Stimulated activated CD4-positive, alpha-beta T cell treated with anti-CD3 and anti-CD28 coated beads, Interleukin-4, amount 100 ng/mL, for 48 hours (primary cell): ENCODE measurements at places on chromosomes 16 and 17.

GRCh38 chr16:4135537-4135936 is 19.3 kb upstream of the ADCY9 start:
- DNase-seq = no peak

DNA sequence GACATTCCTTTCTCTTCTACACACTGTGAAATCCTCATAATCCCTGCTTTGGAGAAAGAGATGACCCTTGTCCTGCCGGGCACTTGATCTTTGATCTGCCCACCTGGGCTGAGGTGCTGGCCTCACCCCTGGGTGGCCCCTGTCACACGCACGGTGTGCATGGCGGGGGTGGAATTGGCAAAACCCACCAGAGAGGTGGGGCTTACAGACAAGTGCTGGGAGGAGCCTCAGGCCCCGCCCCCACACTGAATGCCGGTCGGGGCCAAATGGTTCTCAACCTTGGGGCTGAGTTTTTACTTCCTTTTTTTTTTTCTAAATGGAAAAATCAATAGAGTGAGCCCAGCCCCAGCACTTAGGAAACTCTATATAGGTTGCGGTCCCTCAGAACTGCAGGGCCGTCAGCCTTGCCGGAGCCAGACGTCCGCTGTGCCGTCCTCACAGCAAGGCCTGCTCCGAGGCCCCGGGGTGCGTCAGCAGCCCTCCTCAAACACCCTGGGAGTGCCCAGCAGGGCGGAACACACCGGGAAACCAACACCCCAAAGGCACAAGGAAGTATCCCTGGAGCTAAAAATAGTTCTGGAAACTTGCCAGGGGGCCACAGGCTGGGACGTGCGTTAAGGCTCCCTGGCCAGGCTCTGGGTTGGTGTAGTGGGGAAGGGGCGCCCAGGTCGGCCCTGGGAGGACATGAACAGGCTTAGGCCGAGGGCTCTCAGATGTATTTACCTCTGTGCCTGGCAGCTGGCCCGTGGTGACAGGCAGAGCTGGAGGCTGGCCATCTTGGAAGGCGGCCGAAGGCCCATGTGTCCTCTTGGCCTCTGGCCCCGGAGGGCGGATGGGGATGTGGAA is 11.0 kb downstream of the GPRC5C start:
- no peak for DNase-seq

DNA sequence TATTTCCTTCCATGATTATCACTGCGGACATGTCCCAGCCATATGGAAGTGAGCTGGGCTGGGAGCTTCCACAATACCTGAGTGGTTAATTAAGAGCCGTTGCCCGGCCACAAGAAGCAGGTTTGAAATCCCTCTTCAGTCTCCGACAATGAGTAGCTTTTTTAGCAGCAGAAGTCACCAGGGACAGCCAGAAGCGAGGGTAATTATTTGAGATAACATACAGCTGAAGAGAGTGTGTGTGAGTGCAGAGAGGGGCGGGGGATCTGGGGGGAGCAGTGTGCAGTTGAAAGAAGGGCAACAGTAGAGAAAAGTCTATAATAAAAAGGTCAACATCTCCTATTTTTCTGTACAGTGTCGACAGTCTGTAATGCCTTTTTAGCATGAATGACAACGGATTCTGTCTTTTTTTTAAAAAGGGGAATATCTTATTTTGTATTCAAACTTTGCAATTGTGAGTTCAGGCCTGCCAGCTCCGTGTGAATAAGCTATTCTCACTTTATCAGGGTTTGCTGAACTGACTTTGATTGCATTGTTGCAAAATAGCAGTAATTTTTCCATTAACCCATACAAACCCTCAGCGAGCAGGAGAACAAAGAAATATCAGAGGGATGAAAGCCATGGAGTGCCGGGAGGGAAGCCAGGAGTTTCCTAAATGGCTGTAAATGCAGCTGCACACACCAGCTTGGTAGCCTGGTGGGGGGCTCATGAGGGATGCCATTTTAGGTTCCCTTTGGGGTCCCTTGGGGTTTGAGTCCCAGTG is 220.3 kb upstream of the IRX3 start:
- DNase-seq = no peak

- no peak for DNase-seq
These were observed at the start of gene CDYL2 for GRCh38 chr16:80804526-80805383. Gene CDYL2, minus strand, starts transcription at chr16:80804598. Its CDS starts 425 bp downstream, at chr16:80804173.

GRCh38 chr17:15946611-15947120 is 1.7 kb downstream of the ADORA2B start:
- no peak for DNase-seq

DNA sequence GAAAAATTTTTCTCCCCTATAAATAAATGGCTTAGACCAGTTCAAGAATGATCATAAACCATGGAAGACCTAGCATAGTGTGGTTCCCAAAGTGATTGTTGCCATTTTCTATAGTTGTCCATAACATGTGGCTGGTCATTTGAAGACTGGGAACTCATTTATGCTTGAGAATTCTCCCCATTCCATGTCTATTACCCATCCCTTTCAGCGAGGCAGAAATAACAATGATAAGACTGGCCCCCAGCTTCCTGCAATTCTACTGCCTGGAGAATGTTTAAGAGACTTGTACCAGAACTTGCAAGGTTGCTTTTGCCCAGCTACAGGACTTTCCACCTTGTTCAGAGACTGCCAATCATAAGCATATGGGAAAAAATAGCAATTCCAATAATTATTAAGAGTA is 146.5 kb upstream of the CDH11 start:
- no peak for DNase-seq

- DNase-seq = no peak
These were observed 481.0 kb upstream of the SOX9 start for GRCh38 chr17:71639865-71640264.

GRCh38 chr17:48215583-48216139 is 108.1 kb downstream of the SNX11 start:
- no peak for DNase-seq
